ENCODE measurements at places on chromosomes 3 and 15.

DNA sequence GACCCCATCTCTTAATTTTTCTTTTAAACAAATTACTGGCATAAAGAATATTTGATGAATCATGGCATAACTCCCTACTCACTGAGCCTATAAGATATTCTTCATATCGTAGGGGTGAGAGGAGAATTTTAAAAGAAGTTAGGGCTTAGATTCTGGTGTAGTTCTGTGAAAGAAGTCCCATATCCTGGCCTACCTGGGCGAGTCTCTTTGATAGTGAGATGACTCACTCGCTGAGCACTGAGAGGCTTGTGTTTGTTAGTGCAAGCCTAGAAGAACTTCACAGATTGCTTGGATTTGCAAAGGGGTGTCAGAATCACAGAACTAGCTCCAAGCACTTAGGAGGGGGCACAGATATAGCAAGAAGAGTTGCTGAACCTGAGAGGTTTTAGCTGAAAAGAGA lies 133.8 kb upstream of the TMC3 start:
- DNase-seq: peak; percentile 27

DNA sequence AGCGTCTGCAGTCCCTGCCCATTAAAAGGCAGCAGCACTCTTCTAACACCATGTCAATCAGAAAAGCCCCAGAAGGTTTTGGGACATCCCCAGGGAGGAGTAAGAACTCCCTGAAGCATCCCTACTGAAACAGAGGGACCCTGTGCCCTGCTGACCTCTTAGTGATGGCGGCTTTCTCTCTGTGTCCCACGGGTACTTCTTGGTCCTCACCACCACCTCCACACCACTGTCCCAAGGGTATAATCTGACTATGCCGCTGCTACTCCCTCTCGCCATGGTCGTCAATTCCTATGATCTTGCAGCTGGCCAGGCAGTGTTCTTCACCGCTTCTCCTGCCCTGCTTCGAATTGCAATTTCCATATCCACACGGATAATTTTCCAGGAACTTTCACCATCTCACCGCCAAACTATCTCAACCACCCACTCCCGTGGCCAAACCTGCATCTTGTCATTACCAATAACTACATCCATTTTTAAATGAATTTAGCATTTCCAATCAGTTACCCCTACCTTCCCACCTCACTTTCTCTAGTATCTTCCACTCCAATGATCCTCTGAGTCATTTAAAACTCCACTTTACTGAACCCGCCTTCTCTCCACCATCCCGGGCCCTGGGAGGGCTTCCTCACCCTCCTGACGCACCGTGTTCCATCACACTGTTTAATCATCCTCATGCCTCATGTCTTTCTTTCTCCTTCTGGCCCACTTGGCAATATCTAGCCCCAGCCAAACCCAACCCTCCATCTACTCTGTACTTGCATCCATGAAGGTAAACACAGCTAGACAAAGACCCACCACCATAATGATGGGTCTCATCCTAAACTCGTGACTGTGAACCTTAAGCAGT lies 23.7 kb downstream of the PRR23E start:
- DNase-seq: no peak

DNA sequence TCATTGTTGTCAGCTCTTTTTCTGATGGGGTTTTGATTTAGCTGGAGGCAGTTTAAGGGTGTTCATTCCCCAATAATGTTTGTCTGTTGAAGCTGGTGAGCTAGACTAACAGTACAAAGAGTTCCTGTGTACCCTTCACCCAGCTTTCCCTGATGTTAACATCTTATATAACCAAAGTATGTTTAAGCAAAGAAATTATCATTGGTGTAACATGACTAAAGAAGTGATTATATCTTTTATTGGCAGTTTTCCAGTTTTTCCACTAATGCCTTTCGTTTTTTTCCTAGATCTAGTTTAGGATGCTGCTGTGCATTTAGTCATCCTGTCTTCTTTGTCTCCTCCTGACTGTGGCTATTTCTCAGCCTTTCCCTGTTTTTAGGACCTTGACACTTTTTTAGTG lies 165.6 kb downstream of the LPP start:
- DNase-seq: peak; percentile 65

- peak; percentile 31 for DNase-seq
Observed at GRCh38 chr15:51888593-51889195, 59.2 kb downstream of the TMOD3 start.

DNA sequence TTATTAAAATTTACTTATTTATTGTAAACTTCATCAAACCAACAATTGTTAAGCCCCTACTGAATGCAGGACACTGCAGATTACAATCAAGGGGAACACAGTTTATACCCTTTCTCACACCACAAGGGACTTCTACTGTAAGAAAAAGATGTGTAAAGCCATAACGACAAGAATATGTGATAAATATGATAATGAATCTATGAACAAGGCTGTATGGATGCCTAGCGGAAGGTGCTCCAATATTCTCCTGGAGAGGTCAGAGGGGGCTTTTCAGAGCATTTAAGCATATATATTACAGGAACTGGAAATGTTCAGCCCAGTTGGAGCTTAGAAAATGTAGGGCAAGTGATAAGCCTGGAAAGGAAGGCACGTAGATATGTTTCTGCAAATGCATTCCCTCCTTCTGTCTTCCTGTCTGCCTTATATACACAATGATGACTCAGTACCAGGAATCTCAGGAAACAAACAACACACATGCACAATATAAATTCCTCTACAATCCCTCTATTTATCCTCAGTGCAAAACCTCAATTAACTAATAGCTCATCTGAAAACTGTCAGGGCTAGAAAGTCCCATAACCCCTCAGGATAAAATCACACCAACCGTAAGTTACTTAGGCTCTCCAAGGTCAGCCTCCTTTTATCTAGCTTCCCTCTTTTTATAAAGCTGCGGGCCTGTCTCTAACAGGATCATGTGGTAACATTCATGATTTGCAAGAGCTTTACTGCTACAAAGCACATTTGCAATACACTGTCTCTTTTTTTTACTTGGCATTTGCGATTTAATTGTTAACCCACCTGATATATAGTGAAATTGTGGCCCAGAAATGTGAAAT lies 393.1 kb downstream of the LPP start:
- DNase-seq: peak; percentile 89

DNA sequence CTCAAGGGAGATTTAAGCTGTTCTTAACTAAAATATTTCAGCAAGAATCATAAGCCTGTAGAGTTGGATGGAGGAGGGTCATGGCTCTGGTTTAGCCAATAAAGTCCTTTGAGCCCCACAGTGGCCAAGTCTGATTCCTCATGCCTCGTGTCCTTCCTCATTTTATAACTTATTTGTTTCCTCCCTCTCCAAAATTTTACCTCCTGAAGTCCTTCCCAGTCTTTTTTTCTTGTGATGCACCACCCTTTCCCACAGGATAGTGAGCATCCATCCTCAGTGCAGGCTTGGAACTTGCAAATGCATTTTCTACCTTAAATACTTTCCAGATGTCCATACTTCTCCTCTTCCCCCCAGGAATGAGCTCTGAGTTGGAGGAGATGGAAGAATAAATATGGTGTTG lies 162.7 kb upstream of the AGTR1 start:
- DNase-seq: no peak

GRCh38 chr3:39869890-39870289 lies 60.5 kb downstream of the MYRIP start:
- no peak for DNase-seq

DNA sequence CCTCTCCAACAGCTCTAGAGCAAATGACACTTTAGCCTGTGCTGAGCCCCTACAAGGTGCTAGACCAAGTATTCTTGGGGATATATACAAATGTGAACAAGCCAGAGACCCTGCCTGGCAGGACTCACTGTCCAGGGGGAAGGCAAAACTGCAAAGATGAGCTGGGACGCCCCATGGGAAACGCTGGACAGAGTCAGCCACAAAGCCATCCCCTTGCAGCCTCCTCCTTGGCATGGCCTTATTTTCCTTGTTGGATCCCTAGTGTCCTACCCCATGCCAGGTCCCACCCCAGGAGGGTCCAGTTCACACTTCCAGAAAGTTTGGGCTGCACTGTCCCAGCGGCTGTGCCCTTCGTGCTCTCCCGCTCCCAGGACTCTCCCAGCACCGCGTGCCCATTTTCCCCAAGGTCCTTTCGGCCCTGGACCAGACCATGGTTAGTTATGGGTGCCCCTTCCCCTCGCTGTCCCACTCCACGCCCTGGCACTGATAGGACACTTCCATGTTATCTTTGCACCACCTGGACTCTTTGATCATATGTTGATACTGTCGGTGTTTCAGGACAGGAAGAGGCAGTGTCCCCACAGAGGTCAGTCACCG lies 5.8 kb upstream of the NRROS start:
- no peak for DNase-seq

DNA sequence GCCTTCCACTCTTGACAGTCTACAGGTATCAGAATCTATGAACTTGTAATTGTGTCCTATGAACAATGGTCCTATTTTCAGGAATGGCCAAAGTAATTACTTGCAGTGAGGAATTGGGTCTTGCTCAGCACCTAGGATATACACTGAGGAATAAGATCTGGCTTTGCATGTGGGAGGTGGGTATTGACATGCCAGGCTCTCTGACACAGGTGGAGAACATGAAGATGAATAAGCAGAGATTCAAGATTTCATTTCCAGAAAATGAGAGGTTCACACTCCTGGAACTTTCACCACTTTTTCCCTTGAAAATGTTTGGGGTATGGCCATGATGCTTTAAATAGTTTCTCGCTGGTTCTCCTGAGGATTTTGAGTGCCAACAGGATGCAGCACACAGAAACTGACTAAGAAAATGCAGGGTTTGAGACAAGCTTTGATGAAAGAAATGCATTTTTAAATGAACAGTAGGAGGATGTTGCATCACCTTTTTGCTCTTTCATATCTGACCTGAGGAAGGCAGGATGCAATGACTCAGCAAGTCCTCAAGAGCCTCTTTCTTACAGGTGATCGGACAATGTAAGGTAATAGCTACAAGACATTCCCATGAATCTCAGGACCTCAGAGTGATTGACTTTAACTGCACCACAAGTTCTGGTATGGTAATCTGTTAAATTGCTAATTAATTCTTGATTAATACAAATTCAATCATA lies 3.7 kb downstream of the HRG start:
- no peak for DNase-seq

- DNase-seq: peak; percentile 30
Observed at GRCh38 chr3:46280105-46280797, 38.0 kb downstream of the CCR3 start.

DNA sequence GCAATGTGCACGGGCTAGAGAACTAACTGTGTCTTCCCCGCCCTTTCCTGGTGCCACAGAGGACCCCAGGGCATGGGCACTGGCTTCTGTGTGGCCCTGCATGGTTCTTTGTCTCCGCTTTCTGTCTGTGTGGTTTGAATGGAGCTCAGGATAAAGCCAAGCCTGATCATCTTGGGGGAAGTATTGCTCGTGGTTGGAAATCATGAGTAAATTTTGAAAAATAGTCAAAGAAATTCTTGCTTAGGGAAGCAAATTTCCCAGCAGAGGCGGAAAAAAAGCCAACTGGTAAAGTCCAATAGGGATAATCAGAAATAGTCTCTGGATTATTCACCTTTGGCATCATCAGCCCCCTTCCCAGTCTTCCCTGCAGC lies 55.4 kb downstream of the MAGEF1 start:
- no peak for DNase-seq

- no peak for DNase-seq
Observed at GRCh38 chr3:168968609-168969008, 694.9 kb downstream of the MECOM start.

GRCh38 chr3:94709249-94709902 lies 646.5 kb downstream of the NSUN3 start:
- no peak for DNase-seq

DNA sequence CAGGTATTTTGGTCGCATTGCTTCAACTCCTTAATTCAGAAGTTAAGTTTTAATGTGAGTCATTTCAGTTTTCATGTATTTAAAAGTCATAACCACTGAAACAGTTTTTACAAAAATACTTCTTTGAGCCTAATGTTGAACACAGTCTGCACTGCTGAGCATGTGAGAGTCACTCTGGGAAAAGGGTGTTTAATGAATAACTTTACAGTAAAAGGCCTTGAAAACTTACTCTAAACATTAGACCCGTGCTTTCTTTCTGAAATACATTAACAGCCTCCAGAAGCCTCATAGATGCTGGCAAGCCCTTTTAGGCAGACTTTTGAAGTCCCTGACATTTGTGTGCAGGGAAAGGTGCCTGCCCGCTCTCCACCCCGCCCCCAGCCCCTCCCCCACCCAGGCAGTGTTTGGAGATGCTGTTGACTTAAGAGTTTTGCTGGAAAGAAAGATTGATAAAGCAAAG lies 68.9 kb upstream of the NR2F2 start:
- DNase-seq: no peak

- peak; percentile 4 for DNase-seq
Observed at GRCh38 chr3:183370391-183370790, 58.0 kb downstream of the MCF2L2 start.

DNA sequence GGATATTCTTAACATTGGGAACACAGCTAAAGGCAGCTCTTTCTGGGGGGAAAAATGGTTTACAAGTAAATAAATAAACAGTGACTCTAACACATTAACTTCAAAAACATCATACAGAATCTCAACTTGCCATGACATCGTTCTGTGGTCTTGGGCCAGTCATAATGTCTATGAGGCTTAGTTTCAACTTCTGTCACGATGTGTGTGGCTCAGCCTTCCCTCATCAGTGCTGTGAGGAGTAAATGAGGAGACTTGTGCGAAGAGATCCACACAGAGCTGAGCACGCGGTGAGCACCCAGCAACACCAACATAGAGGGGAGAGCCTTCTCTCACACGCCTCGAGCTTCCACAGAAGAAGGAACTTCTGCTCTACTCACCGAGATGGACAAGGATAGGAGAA lies 49.0 kb downstream of the DZIP1L start:
- DNase-seq: no peak

- peak; percentile 7 for DNase-seq
Observed at GRCh38 chr15:98805434-98806274, 157.3 kb downstream of the IGF1R start.

DNA sequence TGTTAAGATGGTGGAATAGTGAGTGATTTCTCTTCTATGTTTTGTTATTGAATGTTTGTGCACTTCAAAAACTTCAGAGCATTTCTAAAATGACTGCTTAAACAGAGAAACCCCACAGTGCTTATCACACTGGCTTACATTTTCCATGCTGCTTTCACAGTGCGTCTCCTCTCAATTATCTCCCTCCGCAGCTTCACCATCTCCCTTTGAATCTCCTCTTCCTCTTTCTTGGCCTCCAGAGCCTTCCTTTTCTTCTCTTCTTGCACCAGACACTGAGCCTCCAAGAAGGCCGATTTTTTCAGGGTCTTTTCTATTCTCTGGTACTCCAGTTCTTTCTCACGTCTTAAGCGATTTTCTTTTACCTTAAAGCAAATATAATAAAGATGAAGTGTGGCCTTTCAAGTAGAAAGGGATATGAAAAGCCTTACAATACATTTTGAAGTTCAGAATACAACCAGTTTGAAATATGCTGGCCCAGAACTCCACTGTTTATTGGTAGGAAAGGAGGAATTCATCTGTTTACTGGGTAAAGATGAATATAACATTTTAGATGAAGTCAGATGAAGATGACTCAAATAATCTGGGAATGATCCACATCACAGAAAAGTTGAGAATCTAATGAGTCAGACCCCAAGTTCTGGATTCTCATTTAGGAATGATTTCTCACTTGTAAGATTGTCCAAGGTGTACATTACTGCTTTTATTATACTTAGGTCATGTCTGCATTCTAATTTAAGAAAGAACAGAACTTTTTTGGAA lies 21.4 kb downstream of the CCDC191 start:
- peak; percentile 69 for DNase-seq
